ENCODE measurements at places on chromosomes 4 and X. TPM values are rescaled to one million over a fixed set of nuclear protein-coding genes. Genes with fewer than 3 reads are reported as not detected.
A peak's percentile ranks its signal among the peaks of the same experiment; 100 is the strongest.

Gene EDNRA
- 0.58 TPM for total RNA-seq

Gene IRF2
- 9.2 TPM for total RNA-seq

Gene PASD1
- not detected for total RNA-seq

Gene CLTRN
- total RNA-seq: 2.1 TPM

Gene TMEM144
- total RNA-seq: 17.9 TPM

Gene ITM2A
- total RNA-seq: not detected

Gene MAGEA1
- not detected for total RNA-seq

DNA sequence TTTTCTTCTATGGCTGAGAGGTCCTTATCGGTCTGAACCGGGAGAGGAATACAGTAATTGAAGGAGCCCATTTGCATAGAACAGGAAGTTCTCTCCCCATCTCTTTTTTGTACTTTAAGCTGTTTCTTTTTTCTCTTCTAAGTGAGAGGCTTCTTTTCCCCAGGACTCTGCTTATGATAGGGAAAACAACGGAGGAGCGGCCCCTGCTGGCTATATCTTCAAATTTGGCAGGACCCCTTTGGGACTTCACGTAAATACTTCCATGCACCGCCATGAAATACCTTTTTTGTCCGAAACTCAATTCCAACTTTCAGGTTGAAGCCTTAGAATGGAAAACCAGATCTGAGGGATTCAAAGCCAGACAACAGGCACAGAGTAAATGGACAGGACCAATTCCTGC lies 1153.0 kb upstream of the INTU start:
- no peak overlapping the region for H3K27ac ChIP-seq
- DNase-seq: no peak
- H3K27me3 ChIP-seq: no peaks in the 10 kb centered on the region
- H3K36me3 ChIP-seq: no peaks in the 10 kb centered on the region
- H3K4me1 ChIP-seq: no peaks in the 10 kb centered on the region

DNA sequence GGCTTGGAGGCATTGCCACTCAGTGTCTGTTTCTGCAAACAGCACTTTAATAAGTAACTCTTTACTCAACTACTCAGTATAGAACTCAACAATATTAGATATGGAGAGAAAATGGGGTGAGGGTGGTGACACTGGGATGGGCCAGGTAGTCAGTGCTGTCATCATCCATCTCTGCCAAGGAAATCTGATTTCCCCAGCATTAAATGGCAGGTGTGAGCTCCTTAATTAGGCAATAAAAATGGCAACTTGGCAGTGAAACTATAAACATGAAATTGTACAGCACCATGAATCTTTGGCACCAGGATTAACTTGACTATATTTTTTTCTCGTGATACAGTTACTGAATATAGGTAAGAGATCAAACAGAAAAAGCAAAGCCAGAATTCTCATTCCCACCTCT lies 146.2 kb downstream of the GLRA2 start:
- H3K4me3 ChIP-seq: no peak overlapping the region
- H3K27me3 ChIP-seq: no peaks in the 10 kb centered on the region
- H3K36me3 ChIP-seq: no peaks in the 10 kb centered on the region
- H3K27ac ChIP-seq: no peak overlapping the region
- peaks cover 3% of the 10 kb centered on the region for H3K4me1 ChIP-seq

- H3K36me3 ChIP-seq: no peaks in the 10 kb centered on the region
- DNase-seq: no peak
- H3K4me1 ChIP-seq: no peaks in the 10 kb centered on the region
- H3K27ac ChIP-seq: no peak overlapping the region
- no peaks in the 10 kb centered on the region for H3K27me3 ChIP-seq
- H3K4me3 ChIP-seq: no peak overlapping the region
Measured at GRCh38 chr4:24212642-24213041, 322.8 kb upstream of the PPARGC1A start.

GRCh38 chrX:124151195-124151594 lies 181.3 kb upstream of the TEX13D start:
- no peaks in the 10 kb centered on the region for H3K36me3 ChIP-seq
- no peak overlapping the region for H3K4me3 ChIP-seq
- no peak for DNase-seq
- no peaks in the 10 kb centered on the region for H3K27me3 ChIP-seq
- H3K4me1 ChIP-seq: peaks cover 10% of the 10 kb centered on the region

GRCh38 chr4:155948541-155948940 lies 5.1 kb downstream of the CTSO start:
- peaks cover 28% of the 10 kb centered on the region for H3K4me1 ChIP-seq
- no peaks in the 10 kb centered on the region for H3K27me3 ChIP-seq
- H3K36me3 ChIP-seq: no peaks in the 10 kb centered on the region

GRCh38 chr4:113112338-113112978 lies 63.0 kb downstream of the ANK2 start:
- H3K4me3 ChIP-seq: no peak overlapping the region
- H3K4me1 ChIP-seq: peaks cover 25% of the 10 kb centered on the region
- H3K27ac ChIP-seq: no peak overlapping the region

GRCh38 chrX:30085571-30085970 lies 129.8 kb upstream of the MAGEB2 start:
- no peaks in the 10 kb centered on the region for H3K27me3 ChIP-seq
- no peaks in the 10 kb centered on the region for H3K36me3 ChIP-seq
- H3K27ac ChIP-seq: no peak overlapping the region
- no peak for DNase-seq
- no peaks in the 10 kb centered on the region for H3K4me1 ChIP-seq
- H3K4me3 ChIP-seq: no peak overlapping the region

DNA sequence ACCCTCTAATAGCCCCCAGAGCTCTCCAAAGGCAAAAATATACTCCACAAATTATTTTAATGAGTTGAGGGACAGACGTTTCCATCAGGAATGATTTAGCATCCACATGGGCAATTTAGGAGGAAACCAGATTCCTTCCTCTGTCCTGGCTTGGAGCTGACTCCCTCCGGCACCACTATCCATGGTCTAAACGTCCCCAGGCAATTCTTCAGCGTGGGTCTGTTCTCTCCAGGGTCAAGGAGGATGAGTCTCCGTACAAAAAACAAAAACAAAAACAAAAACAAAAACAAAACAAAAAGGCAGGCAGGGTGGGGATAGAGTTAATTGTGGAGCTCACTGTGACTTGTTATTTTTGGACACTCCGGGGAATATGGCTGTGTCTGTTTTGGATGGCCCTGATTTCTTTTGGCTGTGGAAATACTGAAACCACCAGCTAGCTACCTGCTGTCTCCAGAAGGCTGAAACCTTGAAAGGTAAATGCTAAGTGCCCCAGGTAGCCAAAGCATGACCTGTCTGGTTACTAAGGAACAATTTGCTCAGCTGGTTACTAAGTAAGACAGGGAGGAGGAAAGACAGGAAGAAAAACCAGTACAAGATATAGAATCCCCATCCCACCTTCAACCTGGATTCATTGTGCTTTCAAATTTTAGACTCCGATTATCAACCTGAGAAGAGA lies 419.1 kb upstream of the LCORL start:
- H3K4me1 ChIP-seq: no peaks in the 10 kb centered on the region
- H3K4me3 ChIP-seq: no peak overlapping the region
- H3K27me3 ChIP-seq: no peaks in the 10 kb centered on the region
- no peak overlapping the region for H3K27ac ChIP-seq

DNA sequence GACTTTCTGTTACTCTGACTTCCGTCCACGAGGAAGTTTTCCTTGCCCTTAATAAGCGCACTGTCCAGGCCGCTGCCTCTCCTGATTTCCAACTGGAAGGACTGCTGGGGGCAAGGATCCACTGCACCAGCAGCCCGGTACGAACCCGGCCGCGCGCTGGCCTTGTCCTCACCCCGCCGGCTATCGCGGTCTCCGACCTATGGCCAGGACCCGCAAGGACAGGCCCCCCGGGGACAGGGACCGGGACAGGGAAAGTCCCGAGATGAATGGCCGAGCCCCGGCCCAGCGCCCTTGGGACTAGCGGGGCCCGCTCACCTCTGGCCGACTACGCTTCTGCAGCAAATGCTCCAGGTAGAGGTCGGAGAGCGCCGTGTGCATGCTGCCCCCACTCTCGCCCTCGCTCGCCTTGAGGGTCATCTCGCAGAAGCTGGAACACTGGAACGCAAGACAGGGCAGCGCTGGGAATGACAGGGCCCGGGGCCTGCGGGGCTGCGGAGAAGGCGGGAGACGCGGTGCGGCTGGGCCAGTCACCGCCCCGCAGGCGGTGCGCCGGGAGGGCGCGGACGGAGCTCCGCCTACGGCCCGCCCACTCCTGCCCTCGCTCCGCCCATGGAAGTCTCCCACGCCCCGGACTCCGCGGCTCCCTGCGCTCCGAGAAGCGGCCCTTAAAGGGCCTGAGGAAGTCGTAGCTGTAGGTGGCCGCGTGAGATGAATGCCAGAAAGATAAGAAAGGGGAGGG lies at the start of gene MPP1:
Gene MPP1 (minus strand): TSS at position 529 of the 739 bp plus-strand sequence. CDS start 112 bp downstream, at position 417.
- peak within 1 kb of the TSS; percentile 63 for H3K4me3 ChIP-seq
- H3K27me3 ChIP-seq: no peaks in the 10 kb centered on the region
- peak within 1 kb of the TSS; percentile 73 for H3K27ac ChIP-seq
- DNase-seq: peak; percentile 75
- no peaks in the 10 kb centered on the region for H3K36me3 ChIP-seq

DNA sequence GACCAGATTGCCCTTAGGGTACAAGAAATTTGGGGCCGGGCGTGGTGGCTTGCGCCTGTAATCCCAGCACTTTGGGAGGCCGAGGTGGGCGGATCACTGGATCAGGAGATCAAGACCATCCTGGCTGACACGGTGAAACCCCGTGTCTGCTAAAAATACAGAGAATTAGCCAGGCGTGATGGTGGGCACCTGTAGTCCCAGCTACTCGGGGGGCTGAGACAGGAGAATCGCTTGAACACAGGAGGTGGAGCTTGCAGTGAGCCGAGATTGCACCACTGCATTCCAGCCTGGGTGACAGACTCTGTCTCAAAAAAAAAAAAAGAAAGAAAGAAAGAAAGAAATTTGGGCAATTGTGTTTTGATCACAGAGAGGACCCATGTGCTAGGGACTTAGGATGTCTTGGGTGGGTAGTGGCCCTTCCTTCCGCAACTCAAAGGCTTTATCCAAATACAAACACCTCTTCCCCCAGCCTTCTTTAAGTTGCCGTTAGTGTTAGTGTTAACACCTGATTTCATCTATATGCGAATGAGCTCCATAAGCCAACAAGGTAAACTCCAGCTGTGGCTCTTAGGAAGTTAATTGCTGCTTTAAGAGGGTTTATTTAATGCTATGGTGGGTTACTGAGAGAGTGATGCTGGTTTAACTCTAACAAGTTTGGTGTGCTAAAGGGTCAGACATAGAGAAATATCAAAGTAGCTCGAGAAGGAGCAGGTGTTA lies 8.6 kb upstream of the CCDC110 start:
- no peaks in the 10 kb centered on the region for H3K4me1 ChIP-seq
- no peak overlapping the region for H3K4me3 ChIP-seq
- no peak for DNase-seq
- no peaks in the 10 kb centered on the region for H3K27me3 ChIP-seq
- H3K36me3 ChIP-seq: no peaks in the 10 kb centered on the region
- no peak overlapping the region for H3K27ac ChIP-seq
